GM06990 (cell line): ENCODE measurements at places on chromosomes 11 and 22.
A peak's percentile ranks its signal among the peaks of the same experiment; 100 is the strongest.

GRCh38 chr22:17830043-17830961, 56.0 kb upstream of the BID start:
- DNase-seq, result peak; percentile 72

GRCh38 chr22:22893891-22894739, 6.5 kb downstream of the IGLL5 start:
- DNase-seq, result no peak

DNA sequence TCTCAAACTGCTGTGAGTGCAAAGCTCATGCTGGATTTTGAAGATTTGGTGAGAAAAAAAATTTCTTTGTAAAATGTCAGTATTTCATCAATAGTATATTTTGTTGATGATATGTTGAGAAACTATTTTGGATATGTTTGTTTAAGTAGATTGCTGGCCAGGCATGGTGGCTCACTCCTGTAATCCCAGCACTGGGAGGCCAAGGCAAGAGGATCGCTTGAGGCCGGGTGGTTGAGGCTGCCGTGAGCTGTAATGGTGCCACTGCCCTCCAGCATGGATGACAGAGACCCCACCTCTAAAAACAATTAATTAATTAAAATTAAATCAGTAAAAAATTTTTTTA, 6.9 kb upstream of the IFITM3 start:
- no peak for DNase-seq

DNA sequence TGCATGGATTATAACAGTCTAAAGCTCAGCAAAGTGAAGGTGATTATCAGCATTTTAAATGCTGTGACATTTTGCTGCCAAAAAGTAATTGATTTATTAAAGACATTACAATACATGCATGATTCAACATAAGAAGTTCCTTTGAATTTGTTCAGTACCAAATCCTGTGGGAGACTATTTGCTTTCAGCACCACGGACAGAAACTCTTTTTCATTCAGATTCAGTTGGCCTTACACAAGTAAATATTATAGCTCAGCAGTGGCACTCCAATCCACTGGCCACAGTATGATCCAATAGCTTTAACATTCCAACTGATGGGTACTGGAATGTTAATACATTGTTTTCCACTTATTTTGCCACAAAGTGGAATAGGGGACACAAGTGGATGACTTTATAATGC, 806.7 kb downstream of the NTM start:
- no peak for DNase-seq

GRCh38 chr11:43774786-43775185, 94.2 kb downstream of the HSD17B12 start:
- DNase-seq, result no peak

- DNase-seq, result no peak
These were observed 3.9 kb upstream of the VSIG10L2 start for GRCh38 chr11:125941619-125942611.

- DNase-seq, result peak; percentile 65
These were observed at the start of gene CD151 for GRCh38 chr11:832529-833113. CD151 (plus strand) TSS chr11:832952; CDS start chr11:836070, 3,118 bp downstream.
